Stimulated activated CD4-positive, alpha-beta T cell treated with anti-CD3 and anti-CD28 coated beads, Interleukin-2, amount 100 ng/mL, for 48 hours (primary cell): ENCODE measurements at places on chromosomes 4 and X.

GRCh38 chr4:147006229-147006628, 60.6 kb upstream of the TTC29 start:
- no peak for DNase-seq

- no peak for DNase-seq
These were observed 36.7 kb downstream of the KLF8 start for GRCh38 chrX:56268888-56269287.

DNA sequence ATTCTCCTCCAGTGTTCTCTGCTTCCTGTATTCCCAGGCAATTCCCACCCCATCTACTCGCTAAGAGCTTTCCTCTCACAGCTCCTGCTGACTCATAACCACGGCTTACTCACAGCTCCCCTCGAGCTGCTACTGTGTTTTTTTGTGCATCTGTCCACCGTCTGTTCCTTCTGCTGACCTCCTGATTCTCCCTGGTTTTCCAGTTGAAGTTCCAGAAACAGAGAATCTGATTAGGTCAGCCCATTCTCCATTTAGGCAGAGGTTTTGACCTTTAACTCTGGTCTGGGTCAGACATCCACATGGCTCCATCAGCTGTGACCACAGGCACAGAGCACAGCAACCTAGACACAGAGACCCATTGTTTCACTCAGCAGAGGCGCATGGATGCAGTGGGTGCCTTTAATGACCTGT, 5.5 kb upstream of the SMIM20 start:
- no peak for DNase-seq

DNA sequence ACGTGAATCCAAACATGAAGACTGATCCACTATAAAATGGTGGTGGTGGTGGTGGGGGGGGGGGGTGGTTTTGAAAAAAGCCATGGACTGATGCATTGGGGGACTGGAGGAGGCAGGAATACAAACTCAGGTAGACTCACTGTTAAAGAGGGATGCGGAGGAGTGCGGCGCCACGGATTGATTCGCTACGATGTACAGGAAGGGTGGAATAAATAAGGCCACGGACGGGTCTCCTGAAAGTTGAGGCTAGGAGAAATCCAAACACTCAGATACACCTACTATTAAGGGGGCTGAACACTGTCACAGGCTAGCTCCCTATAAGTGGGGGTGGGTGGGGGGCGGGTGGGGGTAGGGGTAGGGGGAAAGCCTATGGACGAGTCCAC, 591 bp downstream of the ELK1 start:
- no peak for DNase-seq

DNA sequence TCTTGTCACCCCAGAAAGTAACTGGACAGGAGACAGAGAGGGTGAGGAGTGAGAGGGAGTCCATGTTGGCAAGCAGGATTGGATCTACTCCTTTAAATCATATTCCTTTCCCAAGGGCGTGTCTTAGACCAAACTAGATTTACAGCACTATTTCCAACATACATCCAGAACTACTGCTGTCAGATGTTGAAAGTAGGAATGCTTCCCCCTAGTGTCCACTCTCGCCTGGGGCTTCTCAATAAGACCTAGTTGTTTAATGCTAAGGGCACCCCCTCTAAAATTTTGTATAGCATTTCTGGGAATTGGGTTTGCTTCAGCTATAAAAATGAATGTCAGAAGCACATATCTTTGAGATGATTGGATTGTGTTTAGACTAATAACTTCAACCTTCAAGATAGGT, 13.3 kb downstream of the OFD1 start:
- no peak for DNase-seq

- peak; percentile 29 for DNase-seq
These were observed 1.0 kb downstream of the SHISA3 start for GRCh38 chr4:42398171-42398870.

- no peak for DNase-seq
These were observed 61.4 kb downstream of the LRP2BP start for GRCh38 chr4:185334326-185334725.

DNA sequence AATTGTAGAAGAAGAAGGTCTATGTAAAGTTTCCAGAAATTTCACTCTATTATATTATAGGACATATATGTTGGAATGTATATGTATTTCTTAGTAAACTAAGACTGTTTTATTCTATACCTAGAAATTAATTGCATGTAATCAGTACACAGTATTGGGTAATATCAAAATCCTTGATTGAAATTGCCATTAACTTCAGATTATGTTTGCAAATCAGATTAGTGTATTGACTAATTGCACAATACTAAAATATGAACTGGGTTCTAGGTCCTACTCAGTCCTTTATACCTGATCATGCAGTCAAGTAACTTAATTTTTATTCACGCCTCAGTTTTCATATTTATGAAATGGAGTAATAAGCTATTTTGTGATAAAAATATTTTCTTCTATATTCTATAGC, 950.3 kb upstream of the ADGRL3 start:
- no peak for DNase-seq

- DNase-seq: no peak
These were observed 106.0 kb downstream of the JADE1 start for GRCh38 chr4:128915544-128915943.

- peak; percentile 51 for DNase-seq
These were observed at the start of gene ARHGAP10 for GRCh38 chr4:147731580-147732517. Gene ARHGAP10, plus strand, starts transcription at chr4:147732088. Its CDS starts 214 bp downstream, at chr4:147732302.

DNA sequence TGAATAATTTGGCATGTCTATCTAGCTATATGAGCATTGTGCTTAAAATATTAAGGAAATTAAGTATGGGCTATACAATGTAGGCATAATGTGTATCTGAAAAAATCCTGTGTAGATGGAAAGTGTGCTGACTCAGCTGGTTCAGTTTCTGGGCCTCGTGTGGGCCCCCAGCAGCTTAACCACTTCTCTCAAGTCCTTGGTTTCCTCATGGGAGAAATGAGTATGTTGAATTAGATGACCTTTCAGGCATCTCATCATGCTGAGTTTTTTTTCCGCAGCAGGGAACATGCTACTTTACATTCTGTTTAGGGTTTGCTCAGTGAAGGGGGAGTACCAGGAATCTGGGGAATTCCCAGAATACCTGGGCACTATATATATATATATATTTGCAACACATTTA, 30.5 kb downstream of the RHOH start:
- DNase-seq: no peak

GRCh38 chr4:113209153-113209552, 159.7 kb downstream of the ANK2 start:
- no peak for DNase-seq

GRCh38 chrX:124726881-124727280, 380.5 kb downstream of the SH2D1A start:
- no peak for DNase-seq

DNA sequence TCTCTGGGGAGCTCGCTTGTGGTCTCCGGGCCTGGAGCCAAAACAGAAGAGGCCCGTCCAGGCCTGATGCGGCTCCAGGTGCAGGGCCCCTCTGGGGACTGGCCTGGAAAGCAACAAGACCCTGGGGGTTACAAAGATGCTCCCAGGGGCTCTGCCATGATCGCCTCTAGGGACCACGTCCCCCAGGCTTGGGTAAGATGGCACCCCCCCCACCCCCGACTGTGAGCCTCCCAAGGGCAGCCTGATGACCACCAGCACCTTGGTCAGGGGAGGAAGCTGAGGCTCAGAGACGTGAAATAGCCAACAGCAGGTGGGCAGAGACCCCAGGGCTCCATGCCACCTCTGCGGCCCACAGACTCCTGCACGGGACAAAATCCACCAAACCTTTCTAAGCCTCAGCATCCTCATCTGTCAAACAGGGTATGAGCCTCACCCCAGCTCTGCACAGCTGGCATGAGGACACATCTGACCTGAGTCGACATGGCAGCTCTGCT, 25.4 kb downstream of the C4orf50 start:
- no peak for DNase-seq

- peak; percentile 15 for DNase-seq
These were observed 900 bp downstream of the TRO start for GRCh38 chrX:54921427-54922021.

DNA sequence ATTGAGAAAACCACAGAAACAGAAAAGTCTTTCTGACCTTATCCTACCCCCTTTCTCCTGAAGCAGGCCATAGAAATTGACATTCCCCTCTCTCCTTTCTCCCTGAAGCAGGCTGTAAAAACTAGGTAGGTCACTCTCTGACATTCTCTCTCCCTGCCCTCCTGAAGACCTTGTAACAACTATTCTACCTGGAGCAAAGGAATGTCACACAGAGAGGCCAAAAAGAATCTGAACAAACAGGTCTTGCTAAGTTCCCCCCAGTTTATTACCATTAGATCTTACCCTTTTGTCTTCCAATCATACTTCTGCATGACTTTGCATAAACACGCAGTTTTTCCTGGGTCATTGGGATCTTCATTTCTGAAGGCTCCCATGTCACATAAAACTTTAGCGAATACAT, 198.3 kb upstream of the GYPA start:
- no peak for DNase-seq

DNA sequence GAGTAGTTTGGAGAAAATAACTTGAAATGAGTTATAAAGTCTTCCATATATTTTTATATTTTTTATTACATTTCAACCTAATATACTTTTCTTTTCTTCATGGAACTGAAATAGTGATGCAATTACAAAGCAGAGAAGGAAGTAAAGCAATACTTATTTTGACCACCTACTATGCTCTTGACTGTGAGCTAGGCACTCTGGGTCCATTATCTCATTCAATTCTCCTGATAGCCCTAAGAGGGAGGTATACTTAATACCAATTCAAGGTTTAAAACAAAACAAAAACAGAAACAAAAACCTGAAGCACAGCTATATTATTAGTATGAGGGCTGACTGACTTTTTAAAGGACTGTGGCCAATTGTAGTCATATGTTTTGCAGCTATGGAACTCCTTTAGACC, 193.5 kb downstream of the MAD2L1 start:
- no peak for DNase-seq

- DNase-seq: no peak
These were observed 28.7 kb upstream of the MAP3K15 start for GRCh38 chrX:19543951-19544381.

DNA sequence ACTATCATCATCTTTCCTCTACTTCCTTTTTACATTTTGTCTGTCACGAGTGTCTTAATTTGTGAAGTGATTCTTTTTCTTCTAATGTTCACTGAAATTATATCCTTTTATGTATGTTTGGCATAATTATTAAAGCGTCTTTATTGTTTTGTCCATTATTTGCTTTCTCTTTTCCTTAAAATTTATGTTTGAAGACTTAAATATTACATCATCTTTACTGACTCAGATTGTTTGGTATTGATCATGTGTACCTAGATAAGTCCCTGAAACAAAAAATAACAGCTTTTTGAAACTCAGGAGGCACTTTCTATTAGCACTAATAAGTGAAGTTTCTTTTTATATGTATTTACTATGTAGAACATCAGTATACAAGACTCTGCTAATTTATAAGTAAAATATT, 120.1 kb downstream of the RAP1GDS1 start:
- DNase-seq: no peak

DNA sequence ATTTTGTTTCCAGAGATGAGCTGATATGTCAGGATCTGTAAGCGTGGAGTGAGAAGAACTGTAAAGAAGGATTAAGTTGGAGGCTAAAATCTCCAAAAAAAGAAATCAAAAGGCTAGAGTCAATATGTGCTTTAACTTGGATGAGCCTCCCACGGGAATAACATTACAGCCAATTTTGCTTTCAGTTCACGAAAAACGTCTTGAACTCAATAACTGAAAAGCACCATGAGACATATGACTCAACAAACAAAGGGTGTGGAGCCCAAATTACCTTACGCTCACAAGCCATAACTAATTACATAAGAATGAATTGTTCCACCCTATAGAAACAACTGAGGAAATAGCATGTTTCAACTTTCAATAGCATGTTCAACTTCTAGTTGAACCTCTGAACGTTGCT, 22.3 kb downstream of the TMPRSS11D start:
- no peak for DNase-seq

DNA sequence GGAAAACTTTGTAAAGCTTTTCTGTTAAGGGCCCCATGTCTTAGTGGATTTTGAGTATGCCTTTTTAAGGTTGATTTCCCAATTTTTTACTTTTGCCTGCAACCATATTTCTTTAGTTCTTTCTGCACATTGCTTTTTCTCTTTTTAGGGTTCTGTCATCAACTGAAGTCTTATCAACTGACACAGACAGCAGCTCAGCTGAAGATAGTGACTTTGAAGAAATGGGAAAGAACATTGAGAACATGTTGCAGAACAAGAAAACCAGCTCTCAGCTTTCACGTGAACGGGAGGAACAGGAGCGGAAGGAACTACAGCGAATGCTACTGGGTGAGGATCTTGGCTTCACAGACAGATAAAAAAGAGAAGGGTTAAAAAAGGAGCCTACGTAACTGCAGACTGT, 27.8 kb downstream of the TAF1 start:
- no peak for DNase-seq

DNA sequence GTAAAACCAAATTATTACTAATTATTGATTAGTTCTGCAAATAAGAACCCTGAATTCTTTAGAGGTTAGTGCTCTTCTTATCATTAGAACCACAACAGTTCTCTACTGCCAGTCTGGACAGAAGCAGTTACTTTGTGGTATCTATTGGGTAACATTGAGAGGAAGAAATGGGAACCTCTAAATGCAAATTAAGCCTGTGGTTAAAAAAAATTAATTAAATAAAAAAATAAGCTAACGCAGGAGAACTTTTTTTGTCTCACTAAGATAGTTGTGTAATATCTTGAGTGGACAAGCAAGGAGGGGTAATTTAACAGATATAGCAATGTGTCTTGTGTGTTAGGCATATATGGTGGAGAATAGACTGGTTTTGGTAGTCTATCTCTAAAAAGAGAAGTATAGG, 32.9 kb upstream of the TET2 start:
- no peak for DNase-seq

DNA sequence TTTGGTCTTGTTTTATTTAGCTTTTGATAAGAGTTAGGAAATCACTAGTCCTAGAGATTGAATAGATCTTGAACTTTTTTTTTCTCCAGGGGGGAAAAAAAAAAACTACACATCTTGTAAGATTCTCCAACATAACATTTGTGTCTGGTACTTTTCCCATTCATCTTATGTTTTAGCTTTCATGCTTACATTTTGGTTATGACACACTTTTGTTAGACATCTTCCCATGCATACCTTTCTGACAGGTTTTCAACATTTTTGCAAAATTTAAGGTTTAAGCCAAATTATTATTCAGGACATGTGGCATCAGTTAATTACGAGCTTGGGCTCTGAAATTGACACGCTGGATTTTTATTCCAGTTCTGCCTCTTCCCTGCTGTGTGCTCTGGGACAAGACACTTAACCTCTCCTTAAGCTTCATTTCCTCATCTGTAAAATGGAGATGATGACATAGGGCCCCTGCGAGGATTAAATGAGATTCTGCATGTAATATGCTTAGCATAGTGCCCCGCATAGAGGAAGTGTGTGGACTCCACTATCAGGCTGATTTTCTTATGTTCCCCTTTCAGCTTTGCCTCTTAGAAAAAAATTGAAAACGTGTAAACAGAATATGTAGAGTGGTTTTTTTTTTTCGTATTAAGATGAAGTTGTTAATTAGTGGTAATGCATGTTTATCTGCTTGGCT, 5.3 kb downstream of the KIT start:
- no peak for DNase-seq

GRCh38 chr4:17448689-17449088, 63.2 kb downstream of the QDPR start:
- DNase-seq: no peak

- DNase-seq: peak; percentile 82
These were observed 11.7 kb upstream of the GAGE10 start for GRCh38 chrX:49291615-49292337.

GRCh38 chrX:153582896-153583295, 16.0 kb downstream of the CCNQ start:
- peak; percentile 30 for DNase-seq
